ENCODE measurements at places on chromosomes 5 and 9.

- DNase-seq, result no peak
These were observed 134.8 kb downstream of the EPB41L4A start for GRCh38 chr5:112283943-112284929.

- no peak for DNase-seq
These were observed 22.5 kb upstream of the RAD23B start for GRCh38 chr9:107260437-107261081.

DNA sequence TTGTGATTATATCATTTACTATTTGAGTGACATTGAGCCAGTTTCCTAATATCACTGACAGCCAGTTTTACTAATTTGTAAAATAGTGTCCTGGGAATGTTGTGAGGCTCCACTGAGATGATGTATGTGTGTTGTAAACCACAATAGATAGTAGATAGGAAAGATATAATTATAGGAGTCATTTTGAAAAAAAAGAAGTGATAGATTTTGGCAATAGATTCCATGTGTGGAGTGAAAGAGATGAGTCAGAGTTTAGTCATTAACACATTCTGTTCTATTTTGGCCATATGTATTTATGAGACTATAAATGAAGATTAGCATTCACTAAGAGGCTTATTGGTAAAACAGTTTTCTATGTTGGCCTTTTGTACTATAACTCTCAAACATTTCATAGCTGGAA lies 388.2 kb downstream of the FAM170A start:
- no peak for DNase-seq

- DNase-seq, result no peak
These were observed 13.6 kb upstream of the MAPK9 start for GRCh38 chr5:180305481-180305880.

- no peak for DNase-seq
These were observed 68.2 kb downstream of the MVB12B start for GRCh38 chr9:126394802-126395201.
